ENCODE measurements at places on chromosomes 13 and 19. TPM values are rescaled to one million over a fixed set of nuclear protein-coding genes. Genes with fewer than 3 reads are reported as not detected.

Gene PLEKHA4
- 22.9 TPM for polyA plus RNA-seq

GRCh38 chr13:91580749-91581148, 182.3 kb downstream of the GPC5 start:
- no peak for DNase-seq

DNA sequence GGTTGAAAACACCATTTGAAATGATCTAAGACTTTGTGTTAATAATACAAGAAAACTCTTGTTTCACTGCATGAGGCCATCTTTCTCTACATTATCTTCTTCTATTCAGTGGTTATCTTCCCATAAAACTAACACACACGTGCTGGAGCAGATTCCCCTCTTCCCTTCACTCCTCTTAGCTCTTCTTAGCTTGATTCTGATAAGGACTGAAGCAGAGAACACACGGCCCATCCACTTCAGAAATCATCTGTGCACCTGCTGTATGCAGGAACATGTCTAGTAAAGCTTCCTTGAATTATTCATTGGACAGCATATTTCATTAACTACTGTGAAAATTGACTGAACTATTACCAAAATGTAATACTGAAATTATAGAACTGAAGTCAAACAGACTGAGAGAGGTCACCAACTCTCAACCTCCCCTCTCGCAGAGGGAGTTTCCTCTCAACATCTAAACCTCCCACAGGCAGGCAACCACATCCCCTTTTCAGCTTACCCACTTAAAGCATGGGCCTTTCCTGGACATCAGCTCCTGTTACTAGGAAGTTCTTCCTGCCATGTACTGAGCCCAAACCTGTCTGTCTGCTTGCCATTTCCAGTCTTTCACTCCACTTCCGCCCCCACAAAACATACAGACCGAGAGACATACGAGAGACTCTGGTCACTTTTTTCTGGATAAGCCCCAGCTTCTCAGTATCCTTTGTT, 113.9 kb downstream of the CRYL1 start:
- DNase-seq, result no peak

GRCh38 chr13:47025791-47026447, 129.1 kb upstream of the HTR2A start:
- no peak for DNase-seq

DNA sequence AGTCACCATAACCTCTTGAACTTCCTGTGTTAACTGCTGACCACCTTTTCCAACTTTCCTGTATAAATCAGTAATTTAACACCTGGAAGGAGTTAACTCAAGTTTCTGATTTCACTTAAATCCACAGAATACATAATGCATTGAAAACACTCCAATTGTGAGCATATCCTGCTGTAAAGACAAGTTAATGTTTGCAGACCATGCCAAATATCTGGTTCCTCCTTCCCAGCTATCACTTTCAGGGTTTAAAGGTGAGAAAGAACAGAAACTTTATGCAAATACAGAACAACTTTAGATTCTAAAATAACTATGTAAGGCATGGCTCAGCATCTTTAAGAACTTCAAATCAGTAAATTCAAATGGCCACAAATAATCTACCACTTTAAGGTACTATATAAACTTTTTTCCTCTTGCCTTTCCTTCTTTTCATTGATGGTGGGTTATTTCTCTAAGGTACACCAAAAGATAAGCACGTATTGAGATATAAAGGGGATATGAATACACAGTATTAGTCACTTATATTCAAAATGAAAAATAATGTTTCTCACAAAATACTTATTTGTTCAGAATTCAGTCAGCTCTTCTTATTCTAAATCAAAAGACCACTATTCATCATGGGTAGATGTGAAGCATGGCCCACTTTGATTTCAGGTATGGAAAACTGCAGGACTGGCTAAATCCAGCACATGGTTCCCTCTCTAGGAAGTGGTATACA, 6.6 kb upstream of the TPTE2 start:
- no peak for DNase-seq

- DNase-seq, result no peak
Measured at GRCh38 chr13:103184413-103184812, 118.2 kb upstream of the SLC10A2 start.

All from kidney (tissue), 22 donors.